ENCODE measurements at places on chromosomes 5 and 9.

DNA sequence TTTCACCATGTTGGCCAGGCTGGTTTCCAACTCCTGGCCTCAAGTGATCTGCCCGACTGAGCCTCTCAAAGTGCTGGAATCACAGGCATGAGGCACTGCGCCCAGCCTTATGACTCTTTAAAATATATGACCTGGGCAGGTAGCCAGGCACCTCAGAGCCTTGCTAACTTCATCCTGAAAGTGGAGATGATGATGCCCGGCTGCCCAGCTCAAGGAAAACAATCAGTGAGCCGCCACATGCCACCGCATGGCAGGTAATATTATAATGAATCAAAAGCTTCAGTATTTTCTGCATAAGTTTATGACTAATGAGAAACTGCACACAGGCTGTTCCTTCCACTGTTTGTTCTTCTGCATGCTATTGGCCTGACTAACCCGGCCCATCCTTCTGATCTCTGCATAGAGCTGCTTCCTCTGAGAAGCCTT lies 30.4 kb upstream of the DMRT1 start:
- no peak for DNase-seq

- DNase-seq, result no peak
Measured at GRCh38 chr9:131609099-131609830, 63.9 kb downstream of the PRRT1B start.

DNA sequence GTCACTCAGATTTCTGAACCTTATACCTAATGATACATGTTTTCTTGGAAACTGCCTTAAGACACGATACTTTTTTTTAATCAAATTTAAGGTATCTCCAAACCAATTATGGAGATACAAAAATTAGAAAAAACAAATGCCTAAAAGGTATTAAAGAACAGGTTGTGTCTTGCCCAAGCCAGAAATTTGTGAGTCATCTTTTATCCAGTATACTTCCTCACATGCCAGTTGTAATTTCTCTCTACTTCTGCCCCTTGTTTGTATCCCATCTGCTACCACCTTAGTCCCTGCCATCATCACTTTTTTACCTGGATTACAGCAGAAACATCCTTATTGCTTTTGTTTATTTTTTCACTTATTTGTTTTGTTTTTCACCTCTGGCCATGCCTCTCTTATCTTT lies 571.2 kb upstream of the DAB2 start:
- no peak for DNase-seq

DNA sequence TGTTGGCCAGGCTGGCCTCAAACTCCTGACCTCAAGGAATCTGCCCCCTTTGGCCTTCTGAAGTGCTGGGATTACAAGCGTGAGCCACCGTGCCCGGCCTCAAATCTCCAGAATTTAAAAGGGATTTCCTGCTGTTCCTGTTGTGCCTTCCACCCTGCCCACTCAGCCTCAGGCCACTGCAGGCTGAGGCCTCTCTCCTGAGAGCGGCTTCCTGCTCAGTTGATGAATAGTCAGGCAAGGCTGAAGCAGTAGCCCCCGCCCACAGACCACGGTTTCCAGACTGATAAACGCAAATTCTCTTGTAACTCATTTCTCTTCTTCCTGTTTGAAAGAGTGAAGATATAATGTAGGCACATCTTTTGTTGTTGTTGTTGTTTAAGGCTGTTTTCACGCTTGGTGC lies 127.0 kb upstream of the PLCXD3 start:
- DNase-seq, result no peak

DNA sequence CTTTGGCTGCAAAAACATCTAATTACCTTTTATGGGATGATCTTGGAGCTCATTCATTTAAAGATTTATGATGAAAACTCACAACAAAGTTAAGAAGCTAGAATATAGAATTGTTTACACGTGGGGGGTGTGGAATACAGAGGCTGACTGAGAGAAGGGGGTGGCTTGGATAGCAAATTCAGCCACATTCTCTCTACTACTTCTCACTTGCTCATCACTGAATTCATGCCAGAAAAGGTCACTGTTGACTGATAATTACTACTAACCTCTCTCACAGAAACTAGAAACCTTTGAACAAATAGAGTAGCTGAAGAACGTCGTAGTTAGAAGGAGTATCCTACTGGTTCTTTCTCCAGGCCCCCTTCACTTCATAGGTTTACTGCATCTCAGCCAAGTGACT lies 808.2 kb downstream of the BRINP1 start:
- DNase-seq, result no peak

DNA sequence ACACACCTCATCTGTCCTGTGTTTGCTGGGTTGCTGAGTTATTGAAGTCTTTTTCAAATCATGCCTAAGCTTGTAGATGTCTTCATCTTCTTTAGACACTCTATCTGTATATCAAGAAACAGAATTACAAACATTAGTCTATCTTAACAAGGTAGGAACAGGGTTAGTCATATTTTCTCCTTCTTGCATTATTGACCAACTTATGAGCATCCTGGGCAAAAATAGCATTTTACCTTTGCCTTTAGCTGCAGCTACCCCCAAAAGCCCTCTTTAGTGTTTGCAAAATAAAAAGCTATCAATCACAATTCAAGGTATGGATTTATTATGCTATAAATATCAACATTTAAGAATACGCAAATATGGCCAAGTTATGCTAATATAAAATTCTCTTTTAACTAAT lies 3.4 kb downstream of the PLK2 start:
- no peak for DNase-seq

DNA sequence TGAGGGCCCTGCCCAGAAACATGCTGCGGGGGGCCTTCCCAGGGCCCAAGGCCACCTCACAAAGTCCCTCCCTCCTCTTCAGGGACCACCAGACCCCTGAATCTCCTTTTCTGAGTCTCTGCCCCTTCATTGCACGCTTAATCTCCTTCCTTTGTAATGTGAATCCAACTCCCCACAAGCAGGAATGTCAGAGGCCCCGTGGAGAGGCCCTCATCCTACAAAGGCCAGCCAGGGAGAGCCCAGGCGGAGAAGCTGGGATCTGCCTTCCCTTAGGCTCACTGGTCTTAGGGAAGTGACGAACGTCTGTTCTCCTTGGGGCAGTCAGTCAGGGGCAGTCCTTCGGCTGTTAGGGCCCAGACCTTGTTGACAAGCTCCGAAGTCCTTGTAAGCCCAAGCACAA lies 2.3 kb downstream of the SMIM33 start:
- no peak for DNase-seq

DNA sequence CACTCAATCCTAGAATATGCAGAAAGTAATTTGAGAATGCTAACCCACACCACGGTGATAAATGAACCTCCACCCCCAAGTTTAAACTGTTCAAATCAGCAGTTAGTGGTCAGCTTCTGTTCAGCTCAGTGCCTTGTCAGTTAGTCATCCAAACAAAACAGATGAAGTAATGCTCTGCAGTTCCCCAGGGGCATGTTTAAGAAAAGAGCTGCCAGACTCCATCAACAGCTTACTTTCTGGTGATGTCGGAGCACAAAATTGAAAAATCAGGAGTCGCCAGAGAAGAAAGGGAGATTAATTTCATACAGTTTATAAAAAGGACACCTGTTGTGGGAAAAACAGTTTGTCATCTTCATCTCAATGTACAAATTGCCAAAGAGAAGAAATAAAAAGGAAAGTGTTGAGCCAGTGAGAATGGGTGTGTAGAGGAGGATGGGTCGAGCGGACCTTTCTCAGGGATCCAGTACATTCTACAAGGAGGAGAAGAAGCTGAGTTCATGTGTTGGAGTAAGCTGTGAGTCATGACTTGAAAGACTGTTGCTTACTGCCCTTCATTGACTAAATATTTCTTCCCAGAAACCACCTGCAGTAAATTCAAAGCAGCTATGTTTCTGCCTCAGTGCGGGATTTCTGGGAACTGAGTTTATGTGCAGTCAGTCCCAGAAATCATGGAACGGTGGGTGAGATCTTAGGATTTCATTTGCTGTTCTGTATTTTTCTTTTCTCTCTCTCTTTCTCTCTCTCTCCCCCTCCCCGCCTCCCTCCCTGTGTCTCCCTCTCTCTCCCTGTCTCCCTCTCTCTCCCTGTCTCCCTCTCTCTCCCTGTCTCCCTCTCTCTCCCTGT lies 13.7 kb downstream of the TRIO start:
- DNase-seq, result no peak

DNA sequence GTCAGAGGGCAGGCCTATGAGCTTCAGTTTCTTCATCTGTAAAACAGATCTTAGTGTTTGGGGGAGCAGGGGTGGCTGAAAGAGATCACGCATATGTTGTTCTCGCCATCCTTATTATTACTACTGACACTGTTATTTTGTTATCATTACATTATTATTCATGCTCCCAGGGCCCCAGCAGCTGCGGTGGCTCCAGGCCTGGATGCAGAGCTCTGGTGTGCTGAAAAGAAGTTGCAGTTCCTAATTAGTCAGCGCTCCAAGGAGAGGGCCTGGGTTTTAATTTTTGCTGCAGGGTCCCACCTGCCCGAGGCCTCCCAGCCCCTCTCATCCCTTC lies 19.5 kb downstream of the CXXC5 start:
- no peak for DNase-seq

All from stimulated activated naive CD4-positive, alpha-beta T cell treated with Interleukin-2 at 50 U/mL for 16 hours (primary cell).